ENCODE measurements at places on chromosomes 12 and 14.

GRCh38 chr14:92164958-92165357 lies 43.2 kb downstream of the CPSF2 start:
- DNase-seq = no peak

DNA sequence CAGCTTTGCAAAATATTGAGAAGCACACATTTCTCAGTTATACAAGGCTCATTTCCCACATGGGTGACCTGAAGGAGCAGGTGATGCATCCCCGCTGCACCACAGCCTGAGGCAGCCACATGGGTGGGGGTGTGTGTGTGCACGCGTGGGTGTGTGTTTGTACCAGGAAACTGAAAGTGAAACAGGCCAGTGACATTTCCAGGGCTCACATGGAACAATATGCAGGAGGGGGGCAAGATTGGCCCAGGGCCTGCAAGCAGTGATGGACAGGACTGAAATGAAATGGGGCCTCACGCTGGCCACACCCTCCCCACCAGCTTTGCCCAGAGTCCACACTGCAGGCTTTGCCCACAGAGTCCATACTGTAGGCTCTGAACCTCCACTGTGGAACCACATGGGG lies 154.2 kb upstream of the PARP11 start:
- no peak for DNase-seq

- no peak for DNase-seq
These were observed 212.8 kb upstream of the CCDC196 start for GRCh38 chr14:66273261-66273832.

GRCh38 chr12:6340032-6340638 lies 1.7 kb downstream of the TNFRSF1A start:
- DNase-seq = no peak

GRCh38 chr12:97063292-97063935 lies 156.4 kb downstream of the NEDD1 start:
- no peak for DNase-seq

Data from ecto neural progenitor cell (in vitro differentiated cells).